Dermis microvascular lymphatic vessel endothelial cell (primary cell): ENCODE measurements at places on chromosomes 12 and 14. TPM values are rescaled to one million over a fixed set of nuclear protein-coding genes. Genes with fewer than 3 reads are reported as not detected.

GRCh38 chr12:27462851-27463250, 16.3 kb downstream of the SMCO2 start:
- DNase-seq, result peak; percentile 11

GRCh38 chr14:103118663-103119404, 4.4 kb upstream of the TNFAIP2 start:
- no peak for DNase-seq

- no peak for DNase-seq
These were observed 23.6 kb downstream of the SAMD4A start for GRCh38 chr14:54590481-54590880.

DNA sequence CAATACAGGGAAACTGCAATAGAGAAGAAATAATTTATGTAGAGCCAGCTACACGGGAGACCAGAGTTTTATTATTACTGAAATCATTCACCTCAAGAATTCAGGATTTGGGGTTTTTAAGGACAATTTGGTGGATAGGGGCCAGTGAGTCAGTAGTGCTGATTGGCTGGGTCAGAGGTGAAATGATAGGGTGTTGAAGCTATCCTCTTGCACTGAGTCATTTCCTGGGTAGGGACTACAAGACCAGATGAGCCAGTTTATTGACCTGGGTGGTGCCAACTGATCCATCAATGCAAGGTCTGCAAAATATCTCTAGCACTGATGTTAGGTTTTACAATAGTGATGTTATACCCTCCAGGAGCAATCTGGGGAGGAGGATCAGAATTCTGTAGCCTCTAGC, 486.3 kb downstream of the LRIG3 start:
- no peak for DNase-seq

DNA sequence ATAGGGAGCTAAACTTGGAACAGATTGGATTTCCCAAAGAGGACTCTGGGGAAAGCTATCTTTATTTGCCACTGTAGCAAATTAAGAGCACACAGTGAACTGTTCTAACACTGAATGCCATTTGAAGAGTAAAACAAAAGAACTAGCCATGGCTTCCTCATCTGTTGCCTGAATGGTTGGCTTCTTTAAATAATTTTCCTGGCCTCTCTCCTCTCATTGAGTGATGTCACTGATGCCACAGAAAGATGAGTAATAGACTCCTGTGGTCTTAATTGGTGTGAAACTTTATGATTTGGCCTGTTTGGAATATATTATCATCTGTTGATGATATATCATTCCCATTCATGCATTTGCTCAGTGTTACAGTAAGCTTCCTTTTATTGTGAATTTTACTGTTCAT, 42.5 kb downstream of the WDR20 start:
- DNase-seq, result peak; percentile 42

- peak; percentile 77 for DNase-seq
These were observed 59.7 kb upstream of the NAP1L1 start for GRCh38 chr12:76144245-76144549.

- no peak for DNase-seq
These were observed 179.0 kb downstream of the LRFN5 start for GRCh38 chr14:41785696-41786095.

DNA sequence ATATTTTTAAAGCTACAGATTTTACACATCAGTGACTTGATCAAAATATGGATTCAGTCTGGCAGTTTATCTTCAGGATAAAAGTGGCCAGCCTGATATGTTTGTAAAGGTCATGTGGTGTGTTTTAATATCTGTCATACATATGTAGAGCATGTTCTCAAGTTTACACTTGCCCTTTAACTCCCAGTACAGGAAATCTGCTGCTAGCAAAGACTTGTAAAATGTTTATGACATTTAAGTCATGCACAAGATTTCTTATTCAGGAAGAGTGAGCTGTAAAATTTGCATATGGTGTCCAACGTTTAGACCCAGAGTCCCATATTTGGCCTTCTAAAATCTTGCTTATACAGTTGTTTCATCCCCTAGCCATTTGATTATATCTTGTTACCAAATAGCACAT, 197.5 kb upstream of the FLRT2 start:
- DNase-seq, result no peak

- DNase-seq, result peak; percentile 56
These were observed 343.0 kb downstream of the BMP4 start for GRCh38 chr14:53613404-53614253.

GRCh38 chr12:14278294-14278953, 87.1 kb upstream of the ATF7IP start:
- DNase-seq, result no peak

GRCh38 chr12:130706311-130706710, 9.8 kb downstream of the RIMBP2 start:
- no peak for DNase-seq

GRCh38 chr12:132554845-132555630, 55.3 kb downstream of the LRCOL1 start:
- DNase-seq, result peak; percentile 14

DNA sequence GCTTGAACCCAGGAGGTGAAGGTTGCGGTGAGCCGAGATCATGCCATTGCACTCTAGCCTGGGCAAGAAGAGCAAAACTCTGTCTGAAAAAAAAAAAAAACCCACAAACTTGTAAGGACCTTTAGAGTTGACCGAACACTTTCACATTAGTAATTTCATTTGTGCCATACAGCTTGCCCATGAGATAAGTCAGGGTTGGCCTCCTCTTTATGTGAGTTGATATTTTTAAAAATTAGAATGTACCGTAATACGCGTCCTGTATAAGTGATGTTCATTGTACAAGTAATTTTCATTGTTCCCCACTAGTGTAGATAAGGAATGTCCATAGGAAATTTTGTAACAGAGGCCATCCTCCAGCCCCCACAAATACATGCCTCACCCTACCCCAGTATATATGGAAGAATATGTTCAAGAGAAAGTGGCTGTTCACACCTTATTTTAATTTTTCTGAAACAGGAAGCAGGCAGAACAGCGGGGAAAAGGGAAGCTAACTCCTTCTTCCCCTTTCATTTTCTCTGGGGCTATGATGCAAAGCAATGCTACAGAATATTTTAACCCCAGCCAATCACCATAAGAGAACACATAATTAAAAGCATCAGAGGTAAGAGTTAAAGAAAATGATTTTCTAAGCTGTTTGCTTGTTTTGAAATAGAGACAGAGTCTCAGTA, 31.9 kb upstream of the HIF1A start:
- no peak for DNase-seq

Gene ASCL1
- not detected in 2 replicates for total RNA-seq

Gene RASSF8
- total RNA-seq, result 34.7 and 38.6 TPM in 2 replicates

Gene KRT71
- not detected in 2 replicates for total RNA-seq

Gene TMEM117
- 4.0 and 7.5 TPM in 2 replicates for total RNA-seq

Gene FOXN4
- total RNA-seq, result not detected in 2 replicates

Gene AKAP3
- total RNA-seq, result 0.64 and 1.5 TPM in 2 replicates
